AML-193 (cell line): ENCODE measurements at places on chromosomes 6 and 20.

DNA sequence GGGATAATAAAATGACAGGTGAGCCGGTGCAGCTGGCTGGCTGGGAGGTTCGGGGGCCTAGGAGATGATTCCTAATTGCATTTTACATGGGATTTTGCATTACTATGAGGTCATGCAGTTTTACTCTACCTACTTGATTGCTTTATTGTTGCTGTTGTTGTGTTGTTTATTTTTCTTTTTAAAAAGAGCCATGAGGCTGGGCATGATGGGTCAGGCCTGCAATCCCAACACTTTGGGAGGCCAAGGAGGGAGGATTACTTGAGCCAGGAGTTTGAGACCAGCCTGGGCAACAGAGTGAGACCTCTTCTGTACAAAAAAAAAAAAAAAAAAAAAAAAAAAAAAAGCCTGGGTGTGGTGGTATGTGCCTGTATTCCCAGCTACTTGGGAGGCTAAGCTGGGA lies 104.8 kb downstream of the GJA1 start:
- no peak for DNase-seq

DNA sequence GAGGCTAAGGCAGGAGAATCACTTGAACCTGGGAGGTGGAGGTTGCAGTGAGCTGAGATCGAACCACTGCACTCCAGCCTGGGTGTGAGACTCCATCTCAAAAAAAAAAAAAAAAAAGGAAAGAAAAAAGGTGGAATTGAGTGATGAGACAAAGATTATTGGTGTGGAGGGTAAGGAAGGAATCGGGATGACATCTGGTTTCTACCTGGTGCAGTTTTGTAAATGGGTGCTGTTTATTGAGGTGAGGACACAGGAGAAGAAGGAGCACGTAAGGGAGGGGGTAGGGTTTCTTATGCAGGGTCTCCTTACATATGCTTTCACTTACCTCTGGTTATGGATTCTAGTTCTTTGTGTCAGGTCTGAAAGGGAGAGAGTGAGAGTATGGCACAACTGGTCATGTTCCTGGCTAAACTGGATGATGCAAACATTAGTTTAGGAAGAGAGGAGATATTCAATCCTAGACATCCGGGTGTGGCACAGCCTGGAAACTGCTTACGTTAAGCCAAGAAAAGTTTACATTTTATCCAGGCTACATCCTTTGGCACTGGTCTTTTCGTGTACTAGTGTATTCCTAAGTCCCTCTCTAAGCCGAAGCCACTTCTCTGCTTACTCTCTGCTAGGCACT lies 5.4 kb downstream of the RALY start:
- no peak for DNase-seq

DNA sequence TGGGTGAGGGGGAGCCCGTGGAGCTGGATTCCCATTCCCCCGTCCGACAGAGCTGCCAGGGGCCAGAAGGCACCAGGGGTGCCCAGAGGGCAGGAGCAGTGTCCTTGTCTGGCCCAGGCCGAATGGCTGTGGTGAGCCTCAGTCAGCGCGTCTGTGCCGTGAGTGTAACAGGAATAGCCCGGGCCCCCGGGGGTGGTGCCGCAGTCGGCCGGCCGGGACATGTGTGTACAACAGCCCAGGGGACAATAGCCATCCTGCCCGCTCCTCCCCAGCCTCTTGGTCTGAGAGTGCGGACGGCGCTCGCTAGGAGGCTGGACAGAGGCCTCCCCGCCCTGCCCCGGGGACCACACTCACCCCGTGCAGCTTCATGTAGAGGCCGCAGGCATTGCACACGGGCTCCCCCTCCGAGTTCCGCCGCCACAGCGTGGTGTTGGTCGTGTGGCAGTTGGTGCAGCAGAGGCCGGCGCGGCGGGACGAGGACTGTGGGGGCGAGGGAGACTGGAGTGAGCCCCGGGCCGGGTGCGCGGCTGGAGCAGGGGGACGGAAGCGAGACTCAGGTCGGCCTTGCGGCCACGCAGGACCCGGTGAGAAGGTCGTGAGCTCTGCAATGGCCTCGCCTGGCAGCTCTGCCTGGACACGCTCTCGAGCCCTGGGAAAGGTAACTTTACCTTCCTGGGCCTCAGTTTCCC lies 9.6 kb downstream of the GATA5 start:
- DNase-seq: no peak

GRCh38 chr6:56419191-56419590 lies 171.8 kb upstream of the COL21A1 start:
- DNase-seq: no peak

- DNase-seq: no peak
Observed at GRCh38 chr6:81751388-81752083, 945 bp downstream of the TENT5A start.

DNA sequence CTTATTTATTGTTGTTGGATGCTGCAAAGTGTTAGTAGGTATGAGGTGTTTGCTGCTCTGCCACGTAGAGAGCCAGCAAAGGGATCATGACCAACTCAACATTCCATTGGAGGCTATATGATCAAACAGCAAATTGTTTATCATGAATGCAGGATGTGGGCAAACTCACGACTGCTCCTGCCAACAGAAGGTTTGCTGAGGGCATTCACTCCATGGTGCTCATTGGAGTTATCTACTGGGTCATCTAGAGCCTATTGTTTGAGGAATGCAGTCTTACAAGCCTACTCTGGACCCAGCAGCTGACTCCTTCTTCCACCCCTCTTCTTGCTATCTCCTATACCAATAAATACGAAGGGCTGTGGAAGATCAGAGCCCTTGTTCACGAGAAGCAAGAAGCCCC lies 12.1 kb downstream of the MICB start:
- DNase-seq: no peak

DNA sequence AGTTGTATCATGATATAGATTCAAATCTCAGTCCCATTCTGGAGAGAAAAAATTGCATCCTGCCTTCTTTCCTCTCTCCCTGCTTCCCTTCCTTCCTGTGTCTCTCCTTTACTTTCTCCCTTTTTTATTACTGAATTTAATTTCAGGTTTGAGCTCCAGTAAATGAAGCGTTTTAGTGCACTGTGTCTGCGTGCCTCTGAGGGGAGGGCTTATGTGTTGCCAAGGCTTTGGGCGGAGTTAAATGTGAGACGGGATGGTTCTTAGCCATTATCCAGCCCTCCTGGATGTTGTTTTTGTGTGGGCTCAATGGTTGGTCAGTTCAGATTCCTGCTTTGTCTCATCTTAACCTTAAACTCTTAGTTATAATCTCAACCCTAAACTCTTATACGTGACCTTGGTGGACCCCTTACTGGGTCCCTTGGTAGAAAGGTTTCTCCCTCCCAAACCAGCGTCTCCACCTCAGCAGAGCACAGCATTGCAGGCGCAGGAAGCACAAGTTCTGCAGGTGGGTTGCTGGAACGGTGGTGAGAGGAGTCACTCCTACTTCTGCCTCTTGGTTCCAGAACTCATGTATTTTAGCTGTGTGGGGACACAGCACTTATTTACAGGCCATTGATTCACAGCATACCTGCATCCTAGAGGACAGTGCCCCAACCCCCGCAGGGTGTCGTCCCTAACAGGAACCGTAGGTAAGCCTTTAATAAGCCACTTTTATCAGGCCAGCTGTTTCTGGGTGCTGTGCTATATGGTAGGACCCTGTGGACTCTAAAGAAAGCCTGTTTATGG lies 68.5 kb downstream of the DNAH8 start:
- no peak for DNase-seq

DNA sequence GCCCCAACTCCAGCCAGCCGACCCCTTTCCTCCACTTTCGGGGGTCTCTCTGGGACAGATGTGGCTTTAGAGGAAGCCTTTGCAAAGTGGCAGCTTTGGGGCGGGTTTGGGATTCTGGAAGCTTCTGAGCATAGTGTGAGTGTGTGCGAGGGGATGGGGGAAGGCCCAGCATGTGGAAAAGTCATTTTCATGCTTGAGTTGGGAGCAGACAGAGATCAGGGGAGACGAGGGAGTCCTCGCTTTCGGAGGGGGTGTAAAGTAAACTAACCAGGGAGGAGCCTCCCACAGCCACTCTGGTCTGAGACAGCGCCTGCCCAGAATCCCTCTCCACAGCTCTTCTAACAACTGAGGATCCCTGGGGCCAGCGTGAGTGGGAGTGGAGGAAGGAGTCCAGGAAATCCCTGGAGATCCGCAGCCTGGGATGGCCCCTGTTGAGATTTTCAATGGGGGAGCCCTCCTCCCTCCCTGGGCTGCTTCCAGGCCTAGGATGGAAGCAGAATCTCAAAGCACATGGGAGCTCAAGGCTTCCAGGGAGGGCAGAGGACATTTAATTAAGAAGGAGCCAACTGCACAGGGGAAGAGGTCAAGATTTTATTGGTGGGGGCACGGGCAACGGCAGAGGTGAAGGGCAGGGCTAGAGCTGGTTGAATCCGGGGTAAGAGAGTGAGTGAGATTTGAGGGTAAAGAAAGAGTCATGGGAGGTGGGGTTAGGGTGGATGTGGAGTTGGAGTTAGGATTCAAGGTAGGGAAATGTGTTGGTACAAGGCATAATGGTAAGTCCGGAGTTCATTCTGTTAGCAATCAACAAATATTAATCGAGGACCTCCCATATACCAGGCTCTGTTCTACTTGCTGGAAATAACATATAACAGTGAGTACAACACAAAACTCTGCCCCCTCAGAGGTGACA lies 102.3 kb upstream of the FOXP4 start:
- no peak for DNase-seq

DNA sequence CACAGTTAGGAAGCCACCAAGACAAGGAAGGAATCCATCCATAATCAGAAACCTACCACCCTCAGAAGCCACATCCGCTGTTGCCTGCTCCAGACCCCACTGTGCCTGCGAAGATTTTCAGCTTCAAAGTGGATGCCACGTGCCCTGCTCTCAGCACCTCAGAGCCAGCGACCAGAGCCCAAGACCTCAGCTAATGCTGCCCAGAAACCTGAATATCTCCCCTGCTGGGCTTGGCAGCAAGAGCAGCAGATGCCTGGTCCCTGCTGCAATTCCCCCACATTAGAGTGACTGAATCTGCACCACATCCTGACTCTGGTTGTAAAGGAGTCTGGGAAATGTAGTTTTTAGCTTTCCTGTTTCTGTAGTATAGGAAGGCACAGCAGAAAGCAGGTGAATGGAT lies 10.7 kb upstream of the ULBP3 start:
- DNase-seq: no peak

DNA sequence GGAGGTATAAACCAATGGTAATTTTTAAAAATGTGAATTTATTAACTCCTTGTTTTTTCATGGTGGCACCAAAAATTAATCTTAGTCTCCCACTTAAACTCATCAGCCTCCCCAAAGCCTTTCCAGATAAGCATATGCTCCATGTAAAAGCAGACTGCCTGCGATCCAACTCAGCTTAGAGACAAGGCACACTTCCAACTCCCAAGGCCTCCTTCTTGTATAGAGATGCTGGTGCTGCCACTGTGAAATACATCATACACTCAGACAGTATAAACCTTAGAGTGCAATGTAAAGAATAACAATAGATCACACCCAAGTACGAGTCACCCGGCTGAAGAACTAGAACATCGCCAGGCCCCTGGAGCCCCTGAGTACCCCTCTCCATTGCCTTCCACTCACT lies 2.0 kb downstream of the ANKRD6 start:
- no peak for DNase-seq

DNA sequence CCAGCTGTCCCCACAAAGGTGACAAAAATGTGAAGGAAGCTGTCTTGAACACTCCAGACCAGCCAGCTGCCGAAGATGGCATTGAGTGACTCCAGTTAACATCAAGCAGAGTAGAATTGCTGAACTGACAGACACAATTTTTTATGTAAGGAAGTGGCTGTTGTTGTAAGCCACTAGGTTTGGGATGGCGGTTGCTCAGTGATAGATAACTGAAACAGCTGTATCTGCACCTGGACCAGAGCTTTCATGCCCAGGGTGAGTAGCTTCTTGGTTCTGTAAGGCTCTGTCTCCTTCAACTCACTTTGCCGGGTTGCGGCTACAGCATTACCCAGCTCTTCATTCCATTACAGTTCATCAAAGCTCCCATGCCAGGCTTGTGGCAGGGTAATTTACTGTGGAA lies 49.7 kb upstream of the DDR1 start:
- DNase-seq: no peak

DNA sequence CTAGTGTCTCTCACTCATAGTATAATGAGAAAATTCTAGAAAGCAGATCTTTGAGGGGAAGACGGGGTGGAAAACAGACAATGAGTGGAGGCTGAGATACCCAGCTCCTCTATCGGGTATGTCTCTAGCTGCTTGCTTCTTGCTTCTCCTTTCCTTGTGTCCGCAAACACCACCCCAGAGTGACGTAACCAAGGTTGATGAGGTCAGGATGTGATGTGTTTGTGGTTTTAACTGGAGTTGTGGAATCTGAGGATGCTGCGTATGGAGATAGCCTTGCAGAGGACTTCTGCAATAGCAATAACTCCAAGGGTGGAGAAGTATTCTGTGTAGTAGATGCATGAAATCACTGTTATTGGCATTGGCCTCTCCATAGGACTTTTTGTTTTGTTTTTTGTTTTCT lies 132.7 kb upstream of the IFNGR1 start:
- peak; percentile 80 for DNase-seq

DNA sequence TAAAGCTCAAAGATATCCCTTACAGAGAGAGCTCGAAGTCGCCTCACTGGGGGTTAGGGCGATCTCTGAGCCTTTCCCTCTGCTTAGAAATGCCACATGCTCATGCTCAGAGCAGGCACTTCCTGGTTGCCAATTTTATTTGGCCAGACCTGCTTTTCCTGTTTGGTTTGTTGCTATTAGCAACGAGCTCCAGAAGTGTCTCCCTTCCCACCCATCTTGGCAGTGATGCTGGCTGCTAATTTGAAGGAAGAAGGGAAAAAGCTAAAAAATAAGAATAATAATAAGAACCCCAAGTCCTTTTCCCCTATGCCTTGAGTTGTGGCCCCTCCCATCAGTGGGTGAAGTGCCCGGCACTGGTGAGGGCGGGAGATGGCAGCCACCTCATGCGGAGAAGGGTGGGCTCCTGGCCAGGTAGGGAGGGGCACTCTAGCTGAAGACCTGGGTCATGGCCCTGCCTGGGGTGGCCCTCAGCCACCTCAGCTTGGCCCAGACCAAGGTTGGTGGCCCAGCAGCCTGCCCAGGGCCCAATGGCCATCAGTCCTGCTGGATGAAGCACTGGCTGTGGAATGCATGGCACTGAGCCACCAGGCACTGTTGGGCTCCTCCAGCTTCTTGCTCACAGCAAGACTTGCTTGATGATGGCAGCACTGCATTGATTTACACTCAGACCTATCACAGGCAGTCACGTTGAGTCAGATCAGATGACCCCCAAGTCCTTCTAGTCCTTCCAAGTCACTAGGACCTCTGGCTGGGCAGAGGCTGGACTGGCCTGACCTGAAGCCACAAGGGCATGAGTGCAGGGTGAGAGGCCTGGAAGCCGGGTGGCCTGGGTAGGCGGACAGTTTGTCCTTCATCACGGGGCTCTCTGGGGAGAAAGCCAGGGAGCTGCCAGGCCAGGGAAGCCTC lies 79.0 kb downstream of the SYNJ2 start:
- no peak for DNase-seq

- no peak for DNase-seq
Observed at GRCh38 chr20:51528263-51529027, 14.1 kb downstream of the NFATC2 start.
